T-cell (primary cell): ENCODE measurements at places on chromosomes 16 and 17. TPM values are rescaled to one million over a fixed set of nuclear protein-coding genes. Genes with fewer than 3 reads are reported as not detected.

SLC13A2 gene
- not detected for total RNA-seq

GPR139 gene
- total RNA-seq, result not detected

PSME3IP1 gene
- 132 TPM for total RNA-seq

- no peak overlapping the region for H3K4me3 ChIP-seq
- no peak overlapping the region for H3K27ac ChIP-seq
- DNase-seq, result no peak
- peaks cover 27% of the 10 kb centered on the region for H3K36me3 ChIP-seq
Observed at GRCh38 chr17:67157732-67158639, 87.0 kb downstream of the HELZ start.

- DNase-seq, result no peak
- no peak overlapping the region for H3K4me3 ChIP-seq
- H3K36me3 ChIP-seq, result no peaks in the 10 kb centered on the region
- no peaks in the 10 kb centered on the region for H3K27me3 ChIP-seq
Observed at GRCh38 chr16:23120562-23120961, 28.7 kb downstream of the USP31 start.

- H3K4me1 ChIP-seq, result peaks cover 7% of the 10 kb centered on the region
- no peak for DNase-seq
- no peak overlapping the region for H3K4me3 ChIP-seq
- no peaks in the 10 kb centered on the region for H3K36me3 ChIP-seq
- H3K27me3 ChIP-seq, result peaks cover 3% of the 10 kb centered on the region
- no peak overlapping the region for H3K27ac ChIP-seq
Observed at GRCh38 chr17:47225436-47225858, 16.3 kb downstream of the MYL4 start.
